GM06990 (cell line): ENCODE measurements at places on chromosomes 3 and 15.

GRCh38 chr3:147937341-147937740 lies 528.2 kb downstream of the ZIC1 start:
- no peak for DNase-seq

DNA sequence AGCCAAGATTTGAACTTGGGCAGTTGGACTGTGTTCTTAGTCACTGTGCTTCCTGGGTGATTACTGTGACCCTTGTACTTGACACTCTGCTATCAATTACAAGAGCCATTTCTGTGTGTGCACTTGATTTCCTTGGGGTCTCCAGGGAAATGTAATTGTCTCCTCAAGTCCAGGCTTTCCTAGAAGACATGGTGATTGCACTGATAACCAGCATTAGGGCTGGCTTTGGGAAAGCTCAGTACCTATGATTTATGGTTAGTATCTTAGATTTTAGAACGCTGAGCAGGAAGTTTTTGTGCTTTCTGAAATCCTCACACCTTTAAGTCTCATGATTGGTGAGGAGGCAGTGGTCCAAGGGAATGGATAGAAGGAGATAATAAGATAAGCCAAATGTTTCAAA lies 1.6 kb upstream of the CLDN11 start:
- no peak for DNase-seq

DNA sequence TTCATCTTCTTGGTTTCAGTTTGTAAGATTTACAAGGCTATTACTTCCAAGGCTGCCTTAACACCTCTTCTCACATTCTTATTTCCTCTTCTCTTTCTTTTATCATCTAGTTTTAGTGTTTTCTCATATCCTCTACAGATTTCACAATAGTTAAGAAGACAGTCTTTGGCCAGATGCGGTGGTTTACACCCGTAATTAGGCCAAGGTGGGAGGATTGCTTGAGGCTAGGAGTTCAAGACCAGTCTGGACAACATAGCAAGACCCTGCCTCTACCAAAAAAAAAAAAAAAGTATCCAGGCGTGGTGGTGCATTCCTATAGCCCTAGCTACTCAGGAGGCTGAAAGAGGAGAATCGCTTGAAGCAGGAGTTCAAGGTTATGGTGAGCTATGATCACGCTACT lies 3.5 kb upstream of the ALDH1A2 start:
- no peak for DNase-seq

DNA sequence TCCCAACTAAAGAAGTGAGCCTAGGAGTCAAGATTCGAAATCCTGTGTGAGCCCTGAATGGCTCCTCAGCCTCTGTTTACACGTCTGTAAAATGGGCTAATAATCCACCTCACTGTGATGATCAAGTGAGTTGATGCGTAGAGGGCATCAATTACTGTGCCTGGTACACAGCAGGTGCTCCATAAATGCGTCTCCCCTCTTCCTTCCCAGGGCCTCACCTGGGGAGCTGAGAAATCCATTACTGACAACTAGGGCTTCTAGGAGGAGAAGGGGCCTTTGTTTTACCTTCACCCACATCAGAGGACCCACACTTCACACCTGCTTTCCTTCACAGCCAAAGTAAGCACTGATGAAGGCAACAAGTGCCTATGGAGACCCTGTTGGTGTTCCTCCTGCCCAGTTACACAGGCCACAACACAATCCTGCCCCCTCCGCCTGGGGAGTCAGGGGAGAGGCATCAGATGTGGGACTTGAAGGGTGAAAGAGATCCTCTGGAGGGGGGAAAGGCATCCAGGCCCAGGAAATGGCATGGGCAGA lies 1.4 kb downstream of the CIB2 start:
- DNase-seq = no peak

GRCh38 chr3:9400616-9401015 lies 3.2 kb downstream of the SETD5 start:
- DNase-seq = no peak

- DNase-seq = no peak
Observed at GRCh38 chr3:32184187-32184730, 54.2 kb upstream of the CMTM8 start.

DNA sequence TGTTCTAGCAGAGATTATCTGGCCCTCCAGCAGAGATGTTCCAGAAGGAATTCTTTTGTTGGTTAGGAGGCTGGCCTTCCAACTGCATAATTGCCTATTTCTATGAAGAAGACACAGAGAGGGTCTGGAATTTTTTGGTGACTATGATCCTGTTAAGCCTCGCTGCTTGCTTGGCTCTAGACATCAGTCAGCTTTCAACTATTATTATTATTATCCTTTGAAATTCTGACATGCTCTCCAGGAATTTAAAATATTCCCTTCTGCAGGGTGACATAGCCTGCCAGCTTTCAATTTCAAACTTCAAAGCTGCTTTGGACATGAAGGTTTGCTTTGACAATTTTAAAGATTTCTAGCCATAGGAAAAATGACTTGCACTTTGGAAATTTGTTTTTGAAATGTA lies 26.3 kb upstream of the ZNF148 start:
- DNase-seq = no peak

DNA sequence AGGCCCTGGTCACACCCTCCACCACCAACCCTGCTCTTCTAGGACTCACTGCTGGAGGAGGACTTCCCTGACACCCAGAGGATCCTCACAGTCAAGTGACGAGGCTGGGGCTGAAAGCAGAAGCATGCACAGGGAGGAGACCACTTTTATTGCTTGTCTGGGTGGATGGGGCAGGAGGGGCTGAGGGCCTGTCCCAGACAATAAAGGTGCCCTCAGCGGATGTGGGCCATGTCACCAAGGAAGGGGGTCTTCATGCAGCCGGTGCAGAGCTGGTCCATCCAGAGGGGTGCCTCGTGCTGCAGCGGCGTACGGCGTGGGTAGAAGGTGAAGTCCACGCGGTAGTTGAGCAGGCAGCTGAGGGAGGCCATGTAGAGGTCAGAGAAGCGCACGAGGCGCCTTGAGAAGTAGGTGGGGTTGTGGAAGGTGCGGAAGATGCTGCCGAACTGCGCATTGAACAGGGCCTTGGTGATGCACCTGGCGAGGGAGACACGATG lies 9.4 kb downstream of the NT5DC2 start:
- DNase-seq = no peak

DNA sequence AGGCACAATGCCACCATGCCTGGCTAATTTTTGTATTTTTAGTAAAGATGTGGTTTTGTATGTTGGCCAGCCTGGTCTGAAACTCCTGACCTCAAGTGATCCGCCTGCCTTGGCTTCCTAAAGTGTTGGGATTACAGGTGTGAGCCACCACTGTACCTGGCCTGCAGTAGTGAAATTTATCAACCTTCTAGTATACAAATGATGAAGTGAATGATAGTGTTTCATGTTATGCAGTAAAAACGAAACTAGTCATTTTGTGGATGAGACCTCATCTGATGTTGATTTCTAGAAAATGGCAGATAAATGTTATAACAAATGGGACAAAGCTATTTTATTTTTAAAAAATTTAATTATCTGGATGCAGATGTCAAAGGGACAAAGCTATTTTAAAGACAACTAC lies 32.9 kb downstream of the NXPE3 start:
- no peak for DNase-seq

DNA sequence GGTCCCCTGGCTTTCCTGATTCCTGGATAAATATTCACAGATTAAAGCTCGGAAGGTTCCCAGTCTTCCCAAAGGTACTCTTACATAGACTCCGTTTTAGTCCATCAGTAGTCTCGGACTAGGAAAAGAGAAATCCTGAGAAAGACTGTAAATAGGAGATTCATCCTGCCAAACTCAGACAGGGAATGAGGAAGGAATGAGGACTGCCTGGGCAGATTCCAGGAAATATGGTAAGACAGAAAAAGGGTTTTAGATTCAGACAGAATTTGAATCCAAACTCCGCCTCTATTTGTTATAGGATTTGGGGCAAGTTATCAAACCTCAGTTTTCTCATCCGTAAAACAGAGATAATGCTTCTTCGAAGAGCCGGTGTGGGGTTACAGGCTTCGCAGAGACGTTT lies 77.8 kb upstream of the VGLL4 start:
- DNase-seq = no peak

- DNase-seq = no peak
Observed at GRCh38 chr3:196638861-196639482, 522 bp upstream of the NRROS start.
